ENCODE measurements at places on chromosomes 16 and 17.

GRCh38 chr17:62968445-62968923, 2.4 kb downstream of the TANC2 start:
- DNase-seq, result peak; percentile 76

- DNase-seq, result no peak
Measured at GRCh38 chr17:49363251-49363650, 1.2 kb upstream of the ZNF652 start.

DNA sequence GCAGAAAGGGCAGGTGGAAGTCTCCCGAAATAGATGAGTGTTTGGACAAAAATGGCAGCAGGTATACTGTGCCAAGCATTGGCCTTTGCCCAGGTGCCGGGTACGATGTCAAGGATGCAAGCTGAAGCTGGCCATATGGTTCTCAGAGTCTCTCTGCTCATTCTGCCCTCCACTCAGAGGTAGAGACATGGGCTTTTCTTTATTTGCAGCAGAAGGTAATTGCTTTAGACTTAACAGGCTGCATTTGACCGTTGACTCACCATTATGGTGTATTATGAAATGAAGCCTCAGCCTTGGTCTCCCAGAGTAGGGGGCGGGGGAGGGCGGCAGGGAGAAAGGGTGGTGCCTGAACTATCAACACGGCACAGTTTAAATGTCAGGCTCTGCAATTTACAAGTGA, 969.1 kb upstream of the EEF2KMT start:
- no peak for DNase-seq

DNA sequence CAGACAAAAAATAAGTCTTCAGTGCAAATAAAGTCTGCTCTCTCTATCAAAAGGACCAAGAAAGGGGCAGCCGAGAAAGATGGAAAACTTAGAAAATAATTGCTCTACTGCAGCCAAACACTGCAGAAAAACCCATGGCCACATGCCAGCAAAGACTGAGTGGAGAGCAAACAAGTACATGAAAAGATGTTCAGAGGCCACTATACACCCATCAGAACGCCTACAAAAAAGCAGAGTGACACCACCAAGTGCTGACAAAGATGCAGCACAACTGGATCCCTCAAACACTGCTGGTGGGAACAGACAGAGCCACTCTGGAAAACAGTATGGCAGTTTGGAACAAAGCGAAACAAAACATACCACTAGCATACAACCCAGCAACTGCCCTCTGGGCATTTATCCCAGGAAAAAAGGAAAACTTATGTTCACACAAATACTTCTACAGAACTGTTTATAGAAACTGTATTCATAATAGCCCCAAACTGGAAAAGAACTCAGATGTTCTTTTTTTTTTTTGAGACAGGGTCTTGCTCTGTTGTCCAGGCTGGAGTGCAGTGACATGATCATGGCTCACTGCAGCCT, 36.7 kb downstream of the KIAA0753 start:
- no peak for DNase-seq

- no peak for DNase-seq
Measured at GRCh38 chr16:87133966-87134627, 183.1 kb downstream of the C16orf95 start.

GRCh38 chr17:57895382-57896060, 45.7 kb upstream of the MRPS23 start:
- DNase-seq, result no peak

- no peak for DNase-seq
Measured at GRCh38 chr16:30875871-30876801, 17.7 kb downstream of the BCL7C start.

- no peak for DNase-seq
Measured at GRCh38 chr16:77344341-77344740, 90.5 kb downstream of the ADAMTS18 start.

GRCh38 chr17:57772774-57773173, 27.7 kb upstream of the CCDC182 start:
- DNase-seq, result no peak

DNA sequence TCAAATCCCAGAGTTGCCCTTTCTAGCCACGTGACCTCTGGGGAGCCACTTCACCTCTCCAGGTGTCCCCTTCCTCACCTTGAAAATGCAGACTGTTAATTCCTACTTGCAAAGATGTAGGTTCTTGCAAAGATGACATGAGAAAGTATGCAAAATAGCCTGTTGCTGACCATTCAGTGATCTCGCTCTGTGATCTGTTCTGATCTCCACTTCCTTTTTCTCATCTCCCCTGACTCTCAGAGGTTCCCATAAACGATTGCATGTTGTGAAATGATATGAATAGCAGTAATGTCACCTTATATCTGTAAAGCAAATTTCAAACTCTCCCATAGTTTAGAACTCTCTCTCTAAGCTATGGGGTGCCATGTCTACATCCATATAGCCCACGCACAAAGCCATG, 182.3 kb downstream of the TMEM132E start:
- DNase-seq, result no peak

Data from fibroblast of skin of left biceps (primary cell).